Cerebellar nuclear complex (tissue), 1 donor: ENCODE measurements at places on chromosomes 1 and 21.

GRCh38 chr1:163766257-163766918 is 444.6 kb downstream of the NUF2 start:
- no peak for DNase-seq

DNA sequence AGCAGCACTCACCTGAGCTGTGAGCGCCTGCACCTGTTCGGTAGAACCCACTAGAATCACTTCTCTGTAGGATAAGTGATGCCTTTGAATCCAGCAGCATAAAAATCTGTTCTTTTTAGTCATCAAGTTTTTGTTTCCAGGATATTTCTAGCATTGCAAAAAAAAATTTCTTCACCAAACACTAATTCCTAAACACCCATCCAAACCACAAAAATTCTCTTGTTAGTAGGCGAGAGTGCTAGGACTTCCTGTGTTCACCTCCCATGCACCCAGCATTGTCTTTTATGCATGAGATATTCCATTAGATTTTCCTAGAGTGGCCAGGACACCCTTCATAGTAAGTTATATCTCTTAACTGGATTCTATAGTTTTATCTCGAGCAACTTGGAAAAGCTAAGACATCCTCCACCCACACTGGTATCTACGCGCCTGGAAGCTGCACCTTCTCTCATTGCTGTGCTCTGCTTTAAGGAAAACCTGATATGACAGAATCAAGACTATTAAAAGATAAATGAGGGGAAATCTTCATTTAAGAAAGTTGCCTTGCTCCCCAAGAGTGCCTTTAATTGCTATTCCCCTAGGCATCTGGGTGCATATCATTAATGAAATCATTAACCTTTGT is 12.3 kb downstream of the SERTAD4 start:
- DNase-seq, result no peak

DNA sequence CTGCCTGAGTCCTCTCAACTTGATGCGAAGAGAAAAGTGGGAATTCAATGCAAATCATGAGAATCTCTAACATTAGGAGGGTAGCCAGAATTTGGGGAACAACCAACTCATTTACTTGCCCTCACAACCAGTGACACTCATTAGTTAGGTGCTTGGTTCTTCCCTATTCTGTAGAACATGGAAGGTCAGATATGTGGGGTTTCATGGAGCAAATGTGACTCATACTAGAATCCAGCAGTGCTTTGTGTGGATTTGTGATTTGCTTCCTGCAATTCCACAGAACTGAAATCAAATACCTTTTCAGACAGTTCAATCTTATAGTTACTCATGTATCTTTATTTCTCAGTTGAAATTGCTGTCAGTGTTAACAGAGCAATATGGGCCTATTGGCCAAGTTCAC is 6.9 kb upstream of the ETV3 start:
- DNase-seq, result no peak

- no peak for DNase-seq
Observed at GRCh38 chr21:37558676-37559211, 192.2 kb downstream of the DYRK1A start.

DNA sequence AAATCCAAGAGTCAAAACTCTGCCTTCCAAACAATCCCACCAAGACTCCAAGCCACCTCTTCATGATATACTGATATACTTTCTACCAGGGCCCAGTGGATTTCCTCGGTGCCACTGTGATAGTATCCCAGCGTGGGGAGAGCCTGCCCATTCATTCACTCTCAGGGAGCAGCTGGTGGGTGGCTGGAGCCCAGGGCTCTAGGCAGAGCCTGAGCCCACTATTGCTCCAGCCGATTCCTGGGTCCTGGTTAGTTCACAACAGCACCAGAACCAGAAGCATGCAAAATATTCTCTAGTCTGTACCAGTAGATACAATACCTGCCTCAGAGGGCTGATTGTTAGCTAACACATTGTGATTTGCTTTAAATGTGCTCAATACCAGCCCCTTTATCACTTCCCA is 831 bp downstream of the CSRP1 start:
- no peak for DNase-seq

DNA sequence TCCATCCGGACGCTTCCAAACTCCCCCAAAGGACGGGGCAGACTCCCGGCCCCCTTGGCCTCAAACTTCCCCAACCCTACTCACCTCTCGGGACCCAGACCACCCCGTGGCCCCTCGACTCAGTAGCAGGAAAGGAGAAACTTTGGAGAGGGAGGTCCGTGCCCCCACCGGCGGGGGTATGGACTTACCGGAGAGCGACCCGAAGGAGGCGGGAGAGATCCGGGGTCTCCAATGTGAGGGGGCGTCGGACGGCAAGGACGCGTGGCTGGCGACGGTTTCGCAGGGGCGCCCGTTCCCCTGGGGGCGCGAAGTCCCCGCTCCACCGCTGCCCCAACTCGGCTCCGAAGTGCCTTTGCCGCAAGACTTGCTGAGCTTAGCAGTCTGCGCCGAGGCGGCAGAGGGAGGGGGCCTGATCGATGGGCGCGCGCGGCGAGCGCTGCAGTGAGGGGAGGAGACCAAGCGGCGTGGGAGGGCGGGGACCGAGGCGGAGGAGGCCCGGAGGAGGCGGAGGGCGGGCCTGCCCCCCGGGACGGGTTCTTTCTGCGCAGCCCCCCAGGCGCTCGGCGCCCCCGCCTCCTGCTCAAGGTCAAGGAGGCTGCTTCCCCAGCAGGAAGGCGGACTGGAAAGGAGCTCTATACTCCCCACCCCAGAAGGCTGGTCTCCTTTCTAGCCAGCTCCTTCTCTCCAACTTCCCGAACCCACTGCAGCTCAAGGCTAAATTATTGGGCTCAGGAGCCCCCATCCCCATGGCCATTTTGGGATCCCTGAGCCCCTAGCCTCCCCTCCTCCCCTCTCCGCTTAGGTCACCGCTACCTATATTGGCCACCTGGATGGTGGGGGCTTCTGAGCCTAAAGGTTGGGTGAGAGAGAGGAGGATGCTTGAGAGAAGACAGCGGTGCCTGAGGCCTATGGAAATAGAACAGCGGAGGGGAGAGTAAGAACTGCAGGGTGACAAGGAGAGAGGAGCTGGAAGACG is at the start of gene SYT2:
Gene SYT2, minus strand, starts transcription at position 385 of the 976 bp plus-strand sequence. CDS start 104,682 bp downstream, outside the sequence.
- DNase-seq, result peak; percentile 15

DNA sequence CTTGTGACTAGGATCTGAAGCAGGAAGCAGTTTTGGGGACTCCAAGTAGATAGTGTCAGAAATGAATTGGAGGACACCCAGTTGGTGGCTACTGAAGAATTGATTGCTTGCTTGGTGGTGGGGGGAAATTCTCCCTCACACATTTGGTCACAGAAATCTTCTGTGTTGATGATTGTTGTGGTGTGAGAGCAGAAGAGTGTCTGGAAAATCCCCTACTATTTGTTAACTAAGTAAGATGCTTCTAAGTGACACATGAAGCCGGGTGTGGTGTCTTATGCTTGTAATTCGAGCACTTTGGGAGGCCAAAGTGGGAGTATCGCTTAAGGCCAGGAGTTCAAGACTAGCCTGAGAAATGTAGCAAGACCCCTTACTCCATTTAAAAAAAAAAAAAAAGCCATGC is 22.5 kb upstream of the IPP start:
- no peak for DNase-seq

DNA sequence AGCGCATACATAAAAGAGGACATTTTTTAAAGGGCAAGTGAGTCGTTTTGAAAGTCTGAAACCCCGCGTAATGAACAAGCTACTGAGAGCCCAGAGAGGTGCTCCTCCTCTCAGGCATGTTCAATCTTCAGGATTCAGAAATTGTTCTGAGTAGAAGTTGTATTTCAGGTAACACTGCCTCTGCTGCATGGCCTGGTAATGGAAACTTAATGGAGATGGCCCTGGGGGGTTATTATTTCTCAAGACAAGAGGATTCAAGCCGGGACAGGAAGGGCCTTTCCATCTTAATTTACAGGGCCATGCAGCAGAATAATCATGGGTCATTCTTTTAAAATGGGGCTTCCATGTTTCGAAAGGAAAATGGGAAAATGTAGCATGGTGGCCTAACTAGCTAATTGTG is 42.1 kb upstream of the MARK1 start:
- DNase-seq, result no peak

- no peak for DNase-seq
Observed at GRCh38 chr1:15681349-15682292, 2.5 kb upstream of the PLEKHM2 start.

- no peak for DNase-seq
Observed at GRCh38 chr1:111417755-111418154, 9.8 kb downstream of the OVGP1 start.

GRCh38 chr1:222546548-222547259 is 1.2 kb downstream of the HHIPL2 start:
- no peak for DNase-seq

- DNase-seq, result no peak
Observed at GRCh38 chr1:199168888-199169585, 530.2 kb downstream of the PTPRC start.

DNA sequence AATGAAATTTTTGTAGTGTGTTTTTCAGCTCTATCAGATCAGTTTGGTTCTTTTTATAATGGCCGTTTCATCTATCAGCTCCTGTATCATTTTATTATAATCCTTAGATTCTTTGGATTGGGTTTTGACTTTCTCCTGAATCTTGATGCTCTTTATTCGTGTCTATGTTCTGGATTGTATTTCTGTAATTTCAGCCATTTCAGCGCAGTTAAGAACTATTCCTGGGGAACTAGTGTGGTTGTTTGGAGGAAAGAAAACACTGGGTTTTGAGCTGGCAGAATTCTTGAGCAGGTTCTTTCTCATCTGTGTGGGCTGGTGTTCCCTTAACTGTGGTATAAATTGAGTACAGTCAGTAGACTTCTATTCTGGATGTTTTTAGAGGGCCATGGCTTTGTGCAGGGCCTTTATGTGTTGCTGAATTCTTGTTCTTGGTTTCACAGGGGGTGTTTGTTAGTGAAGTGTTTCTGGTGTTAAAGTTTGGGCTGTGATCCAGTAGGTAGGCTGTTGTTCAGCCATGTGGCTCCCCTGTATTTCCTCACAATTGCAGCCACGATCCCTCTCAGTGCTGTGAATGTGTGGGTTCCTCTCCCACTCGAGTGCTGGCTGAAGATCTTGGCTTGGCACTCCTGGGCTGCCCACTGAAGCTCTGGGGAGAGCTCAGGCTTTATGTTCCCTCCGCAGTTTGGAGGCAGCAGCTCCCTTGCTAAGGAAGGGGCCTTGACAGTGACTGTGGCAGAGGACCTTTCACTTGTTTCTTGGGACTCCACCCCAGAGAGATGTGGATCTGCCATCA is 56.0 kb upstream of the CCDC190 start:
- no peak for DNase-seq

DNA sequence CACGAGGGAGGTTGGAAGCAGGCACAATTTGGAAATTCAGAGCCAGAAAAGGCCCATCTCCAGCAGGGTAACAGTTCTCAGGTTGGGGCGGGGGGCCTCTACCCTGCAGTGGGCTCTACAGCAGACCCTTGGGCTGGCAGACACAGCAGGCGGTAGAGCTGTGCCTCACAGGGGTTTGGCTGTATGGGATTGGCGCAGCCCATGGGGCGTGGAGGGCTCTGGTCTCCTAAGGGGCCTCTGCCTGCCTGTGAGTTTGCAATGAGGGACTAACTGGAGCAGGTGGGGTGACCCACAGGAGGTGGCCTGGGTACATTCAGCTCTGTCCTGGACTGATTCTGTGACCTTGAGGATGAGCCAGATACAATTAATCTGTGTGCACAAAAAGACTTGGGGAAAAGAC is 124.1 kb downstream of the CAMTA1 start:
- DNase-seq, result no peak

DNA sequence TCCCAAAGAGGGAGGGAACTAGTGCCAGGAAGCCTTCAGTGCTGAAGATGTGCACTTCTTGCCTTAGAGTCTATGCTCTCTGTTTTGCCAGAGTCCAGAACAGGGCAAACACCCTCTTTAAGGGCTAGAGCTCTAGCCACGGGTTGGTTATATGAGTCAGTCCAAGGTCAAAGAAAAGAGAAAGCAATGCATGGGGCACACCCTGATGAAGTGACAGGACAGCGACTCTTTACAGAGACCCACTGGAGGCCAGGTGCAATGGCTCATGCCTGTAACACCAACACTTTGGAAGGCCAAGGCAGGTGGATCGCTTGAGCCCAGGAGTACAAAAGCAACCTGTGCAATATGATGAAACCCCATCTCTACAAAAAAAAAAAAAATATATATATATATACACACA is 86.1 kb downstream of the TGFBR3 start:
- no peak for DNase-seq
